ENCODE measurements at places on chromosomes 6 and 20. TPM values are rescaled to one million over a fixed set of nuclear protein-coding genes. Genes with fewer than 3 reads are reported as not detected.

The FHL5 gene
- 0.14 TPM for total RNA-seq

The ATAT1 gene
- total RNA-seq = 47.0 TPM

The MYLK4 gene
- total RNA-seq = 0.65 TPM

The MYO6 gene
- total RNA-seq = 110 TPM

The NUP153 gene
- 47.5 TPM for total RNA-seq

The ADTRP gene
- total RNA-seq = 1.4 TPM

The CDK19 gene
- total RNA-seq = 27.2 TPM

- H3K4me3 ChIP-seq = peak overlapping the region; percentile 96
- DNase-seq = no peak
- H3K27ac ChIP-seq = no peak overlapping the region
- peaks cover 26% of the 10 kb centered on the region for H3K36me3 ChIP-seq
Measured at GRCh38 chr20:40681684-40682083, 7.4 kb downstream of the MAFB start.

DNA sequence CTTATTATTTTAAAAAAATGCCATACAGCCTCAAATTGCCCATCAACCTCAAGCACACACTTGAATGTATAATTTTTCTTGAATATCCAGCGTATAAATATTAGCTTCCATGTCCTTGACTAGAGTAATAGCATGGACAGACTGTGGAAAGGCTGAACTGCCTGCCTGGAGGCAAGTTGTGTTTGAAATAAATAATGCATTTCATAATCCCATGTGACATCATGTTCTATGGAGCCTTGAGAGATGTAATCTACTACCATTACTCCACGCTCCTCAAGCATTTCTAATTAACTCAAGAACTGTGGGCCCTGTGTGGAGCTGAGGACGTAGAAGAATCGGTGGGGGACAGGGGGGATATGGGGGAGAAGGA lies 94.2 kb downstream of the CDS2 start:
- no peak overlapping the region for H3K27ac ChIP-seq
- no peak overlapping the region for H3K4me3 ChIP-seq
- peaks cover 8% of the 10 kb centered on the region for H3K36me3 ChIP-seq
- DNase-seq = no peak
- H3K27me3 ChIP-seq = no peaks in the 10 kb centered on the region
- H3K4me1 ChIP-seq = peaks cover 2% of the 10 kb centered on the region

- H3K27me3 ChIP-seq = peaks cover 30% of the 10 kb centered on the region
- H3K4me1 ChIP-seq = no peaks in the 10 kb centered on the region
- no peak overlapping the region for H3K27ac ChIP-seq
- H3K36me3 ChIP-seq = no peaks in the 10 kb centered on the region
- H3K4me3 ChIP-seq = no peak overlapping the region
- no peak for DNase-seq
Measured at GRCh38 chr6:91877994-91878393, 1291.1 kb upstream of the MAP3K7 start.

DNA sequence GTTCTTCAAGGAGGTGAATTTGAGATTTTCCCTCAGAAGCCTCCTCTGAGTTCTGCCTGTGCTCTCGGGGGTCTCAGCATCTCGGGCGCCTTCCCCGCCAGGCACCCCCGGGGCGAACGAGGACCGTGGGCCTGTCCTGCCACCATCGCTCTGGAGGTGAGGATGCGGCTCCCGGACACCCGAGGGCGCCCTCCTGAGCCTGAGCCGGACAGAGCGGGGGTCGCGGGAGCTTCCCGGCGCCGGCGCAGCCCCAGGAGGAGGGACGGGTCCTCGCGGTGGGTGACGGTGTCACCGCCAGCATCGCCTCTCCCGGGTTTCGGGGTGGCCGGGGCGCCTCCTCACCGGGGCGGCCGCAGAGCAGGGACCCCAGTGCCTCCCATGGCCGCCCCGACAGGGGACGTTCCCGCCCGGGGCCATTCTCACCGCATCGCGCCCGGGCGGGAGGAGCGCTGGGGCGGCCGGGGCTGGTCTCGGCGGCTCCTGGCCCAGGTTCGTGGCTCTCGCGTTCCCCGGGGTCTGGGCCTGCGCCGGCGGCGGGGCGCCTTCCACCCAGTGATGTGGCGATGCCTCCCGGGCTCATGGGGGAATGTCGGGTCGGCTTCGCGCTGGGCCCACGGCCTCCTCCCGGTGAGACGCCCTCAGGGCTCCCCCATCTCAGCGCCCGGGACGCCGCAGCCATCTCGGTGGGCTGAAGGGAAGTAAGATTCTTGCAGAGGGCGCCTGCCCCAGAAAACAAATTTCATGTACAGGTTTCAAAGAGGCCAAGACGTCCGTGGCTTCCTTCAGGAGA lies 210.5 kb downstream of the ERMARD start:
- H3K36me3 ChIP-seq = no peaks in the 10 kb centered on the region
- H3K27ac ChIP-seq = no peak overlapping the region
- peaks cover 30% of the 10 kb centered on the region for H3K27me3 ChIP-seq
- H3K4me3 ChIP-seq = no peak overlapping the region
- peaks cover 10% of the 10 kb centered on the region for H3K4me1 ChIP-seq

DNA sequence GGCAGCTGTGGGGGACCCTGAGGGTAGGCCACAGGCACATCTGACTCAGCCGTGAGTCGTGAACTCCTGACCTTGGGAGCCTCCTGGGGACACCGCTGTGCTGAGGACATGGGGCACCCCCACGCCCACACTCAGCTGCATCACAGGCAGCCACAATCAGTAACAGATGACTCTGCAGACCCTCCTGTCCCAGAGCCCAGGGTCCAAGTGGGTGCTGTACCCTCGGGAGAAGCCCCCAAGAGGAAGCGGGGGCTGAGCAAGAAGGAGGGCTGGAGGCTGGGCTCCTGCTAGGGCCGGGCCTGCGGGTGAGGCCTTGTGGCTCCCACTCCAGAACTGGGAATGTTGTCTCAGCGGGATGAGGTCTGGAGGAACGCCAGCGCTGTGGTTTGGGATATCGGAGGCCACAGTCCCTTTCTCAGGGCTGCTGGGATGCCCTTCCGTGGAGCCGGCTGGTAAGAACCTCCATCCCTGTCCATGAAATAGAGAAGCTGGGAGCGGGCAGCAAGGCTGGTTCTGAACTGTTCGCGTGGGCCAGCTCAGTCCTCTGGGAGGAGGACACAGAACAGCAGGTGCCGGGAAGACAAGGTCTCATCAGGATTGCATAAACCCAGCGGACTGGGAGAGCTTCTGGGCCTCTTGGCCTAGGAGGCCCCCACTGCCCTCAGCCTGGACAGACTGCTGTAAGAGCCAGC lies 3.1 kb upstream of the LAMA5 start:
- no peaks in the 10 kb centered on the region for H3K36me3 ChIP-seq
- H3K27ac ChIP-seq = no peak overlapping the region
- H3K4me1 ChIP-seq = peaks cover 13% of the 10 kb centered on the region
- no peaks in the 10 kb centered on the region for H3K27me3 ChIP-seq
- H3K4me3 ChIP-seq = no peak overlapping the region
- no peak for DNase-seq

DNA sequence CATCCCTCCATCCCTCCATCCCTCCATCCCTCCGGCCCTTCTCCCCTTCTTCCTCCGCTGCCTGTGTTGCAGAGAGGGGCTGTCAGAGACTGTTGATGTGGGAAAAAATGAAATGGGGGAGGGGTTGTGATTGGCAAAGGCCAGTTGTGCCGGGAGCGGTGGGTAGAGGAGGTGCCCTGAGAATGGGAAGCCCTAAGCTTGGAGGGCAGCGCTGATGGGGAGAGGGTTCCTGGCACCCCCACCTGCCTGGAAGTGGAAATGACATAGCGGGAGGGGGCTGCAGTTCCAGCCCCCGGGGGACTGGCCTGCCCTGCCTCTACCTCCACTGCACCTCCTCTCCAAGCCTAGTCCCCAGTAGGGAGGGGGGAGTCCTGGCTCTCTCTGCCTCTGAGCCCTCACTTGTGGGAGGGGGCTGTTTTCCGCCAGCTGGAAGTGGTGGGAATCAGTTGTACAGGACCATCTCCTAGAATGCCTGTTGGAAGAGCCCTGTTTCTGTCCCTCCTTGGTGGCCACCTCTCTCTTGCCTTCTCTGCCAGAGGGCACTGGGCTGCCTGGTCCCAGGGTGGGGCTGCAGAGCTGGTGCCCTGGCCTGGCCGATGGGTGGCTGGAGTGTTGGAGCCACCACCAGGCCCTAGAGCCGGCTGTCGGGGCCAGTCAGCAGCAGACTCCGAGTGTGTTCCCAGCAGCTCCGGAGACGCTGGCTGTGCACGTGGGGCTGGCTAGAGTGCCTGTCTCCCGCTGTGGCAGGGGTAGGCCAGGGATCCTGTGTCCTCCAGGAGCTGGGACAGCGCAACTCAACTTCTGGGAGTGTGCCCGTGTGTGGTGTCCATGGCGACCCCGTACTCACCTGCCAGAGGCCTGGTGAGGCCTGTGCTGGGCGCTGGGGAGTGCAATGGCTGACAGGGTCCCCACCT lies 1.5 kb downstream of the DLGAP4 start:
- DNase-seq = no peak
- no peaks in the 10 kb centered on the region for H3K36me3 ChIP-seq
- peak overlapping the region; percentile 65 for H3K4me3 ChIP-seq
- peaks cover 9% of the 10 kb centered on the region for H3K4me1 ChIP-seq
- H3K27ac ChIP-seq = no peak overlapping the region
- peaks cover 85% of the 10 kb centered on the region for H3K27me3 ChIP-seq

- peaks cover 14% of the 10 kb centered on the region for H3K27me3 ChIP-seq
- H3K4me1 ChIP-seq = peaks cover 20% of the 10 kb centered on the region
- H3K4me3 ChIP-seq = peak overlapping the region; percentile 88
- peaks cover 9% of the 10 kb centered on the region for H3K36me3 ChIP-seq
Measured at GRCh38 chr6:111260570-111261298, 173.4 kb downstream of the SLC16A10 start.

GRCh38 chr6:110814102-110815014 lies 911 bp downstream of the CDK19 start:
- H3K27ac ChIP-seq = peak overlapping the region; percentile 100
- no peaks in the 10 kb centered on the region for H3K27me3 ChIP-seq
- H3K4me3 ChIP-seq = peak overlapping the region; percentile 98
- peaks cover 8% of the 10 kb centered on the region for H3K36me3 ChIP-seq

- DNase-seq = no peak
- no peaks in the 10 kb centered on the region for H3K4me1 ChIP-seq
- H3K4me3 ChIP-seq = no peak overlapping the region
- H3K27ac ChIP-seq = no peak overlapping the region
- peaks cover 8% of the 10 kb centered on the region for H3K27me3 ChIP-seq
- no peaks in the 10 kb centered on the region for H3K36me3 ChIP-seq
Measured at GRCh38 chr20:61726979-61727378, 338.7 kb downstream of the TAF4 start.

DNA sequence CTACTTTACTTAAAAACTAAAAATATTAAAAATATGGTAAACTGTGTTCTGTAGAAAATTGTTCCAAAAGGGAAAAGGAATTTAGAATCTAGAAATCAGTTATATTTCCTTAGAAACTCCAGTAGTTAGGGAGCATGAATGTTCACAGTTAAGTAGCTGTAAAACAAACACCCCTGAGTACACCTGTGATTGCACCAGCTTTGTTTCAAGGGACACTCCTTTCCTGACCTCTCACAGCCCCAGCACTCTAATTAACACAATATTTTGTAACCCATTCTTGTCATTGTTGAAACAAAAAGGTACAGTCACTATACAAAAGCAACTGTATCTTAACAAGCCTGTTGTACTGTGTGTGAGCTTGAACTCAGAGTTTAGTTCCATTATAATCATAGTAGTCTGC lies 72.3 kb downstream of the NCOA7 start:
- DNase-seq = no peak
- no peak overlapping the region for H3K27ac ChIP-seq
- H3K36me3 ChIP-seq = no peaks in the 10 kb centered on the region
- no peak overlapping the region for H3K4me3 ChIP-seq
- H3K4me1 ChIP-seq = peaks cover 5% of the 10 kb centered on the region
- H3K27me3 ChIP-seq = no peaks in the 10 kb centered on the region

DNA sequence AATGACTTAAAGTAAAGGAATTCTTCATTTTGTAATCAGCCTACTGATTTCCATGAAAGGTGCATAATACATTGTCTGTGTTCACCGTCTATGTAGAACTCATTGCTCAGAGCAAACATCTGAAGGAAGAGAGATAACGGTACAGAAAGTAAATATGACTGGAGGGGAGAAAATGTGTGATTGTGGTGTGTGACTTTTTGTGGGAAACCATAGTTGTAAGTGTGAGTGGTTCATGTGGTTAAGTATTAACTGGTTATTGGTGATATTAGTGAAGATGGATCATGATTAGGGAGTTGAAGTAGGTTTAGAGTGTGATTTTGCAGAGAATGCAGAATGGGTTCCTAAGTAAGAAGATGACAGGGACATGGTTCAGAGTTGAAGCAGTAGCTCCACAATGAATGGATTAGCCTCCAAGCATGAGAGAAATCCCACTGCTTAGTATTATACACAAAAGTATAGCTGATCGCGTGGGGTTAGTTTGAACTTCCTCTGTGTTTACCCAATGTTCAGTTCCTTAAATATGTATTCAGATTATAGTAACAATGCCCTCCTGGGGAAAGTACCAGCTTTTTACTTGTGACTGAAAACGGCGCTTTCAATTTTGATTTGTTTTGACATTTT lies 368.9 kb downstream of the UTRN start:
- peak overlapping the region; percentile 8 for H3K27ac ChIP-seq
- H3K4me3 ChIP-seq = no peak overlapping the region

DNA sequence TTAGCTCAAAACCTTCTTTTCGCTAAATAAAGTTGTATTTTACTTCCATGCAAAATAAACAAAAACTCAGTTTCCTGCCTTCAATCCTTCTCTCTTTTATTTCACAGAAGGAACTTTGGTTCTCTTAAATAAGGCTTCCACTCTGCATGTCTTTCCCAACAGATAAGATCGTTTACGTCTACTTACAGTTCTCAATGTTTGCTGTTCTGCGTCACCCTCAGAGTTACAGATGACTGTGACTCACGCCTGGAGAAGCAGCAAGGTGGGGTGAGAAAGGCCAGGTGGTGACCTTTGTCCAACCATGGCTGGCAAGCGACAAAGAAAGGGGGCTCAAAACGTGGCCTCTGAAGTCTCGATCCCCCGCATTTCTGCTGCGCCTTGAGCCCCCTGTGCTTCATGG lies 51.4 kb upstream of the RPS6KA2 start:
- H3K4me3 ChIP-seq = no peak overlapping the region
- peaks cover 6% of the 10 kb centered on the region for H3K36me3 ChIP-seq
- no peak for DNase-seq
- peak overlapping the region; percentile 42 for H3K27ac ChIP-seq

DNA sequence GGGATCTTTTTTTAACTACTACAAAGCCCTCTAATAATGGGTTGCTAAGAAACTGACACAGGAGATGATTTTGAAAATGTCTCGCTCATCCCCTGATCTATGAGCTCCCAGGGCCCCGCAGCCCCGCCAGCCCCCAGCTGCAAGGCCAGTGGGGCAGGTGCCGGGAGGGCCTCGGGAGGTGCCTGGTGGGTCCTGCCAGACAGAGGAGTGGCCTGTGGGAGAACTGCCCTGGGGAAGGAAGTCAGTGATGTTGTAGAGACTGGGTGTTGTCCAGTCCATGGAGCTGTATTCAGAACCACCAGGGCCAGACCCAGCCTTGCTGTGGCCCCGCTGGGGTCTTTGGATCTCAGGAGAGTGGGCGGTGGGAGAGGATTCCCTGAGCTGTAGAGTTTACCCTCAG lies 258.7 kb downstream of the TAF4 start:
- peaks cover 14% of the 10 kb centered on the region for H3K27me3 ChIP-seq
- DNase-seq = no peak
- H3K4me1 ChIP-seq = peaks cover 14% of the 10 kb centered on the region
- H3K27ac ChIP-seq = no peak overlapping the region
- H3K4me3 ChIP-seq = no peak overlapping the region
- no peaks in the 10 kb centered on the region for H3K36me3 ChIP-seq

GRCh38 chr20:11894062-11894461 lies 23.6 kb upstream of the BTBD3 start:
- peak overlapping the region; percentile 69 for H3K4me3 ChIP-seq
- peaks cover 2% of the 10 kb centered on the region for H3K27me3 ChIP-seq
- H3K4me1 ChIP-seq = peaks cover 42% of the 10 kb centered on the region
- DNase-seq = no peak
- H3K27ac ChIP-seq = no peak overlapping the region

All from type B pancreatic cell (in vitro differentiated cells).